ENCODE measurements at places on chromosomes 3 and 15.

DNA sequence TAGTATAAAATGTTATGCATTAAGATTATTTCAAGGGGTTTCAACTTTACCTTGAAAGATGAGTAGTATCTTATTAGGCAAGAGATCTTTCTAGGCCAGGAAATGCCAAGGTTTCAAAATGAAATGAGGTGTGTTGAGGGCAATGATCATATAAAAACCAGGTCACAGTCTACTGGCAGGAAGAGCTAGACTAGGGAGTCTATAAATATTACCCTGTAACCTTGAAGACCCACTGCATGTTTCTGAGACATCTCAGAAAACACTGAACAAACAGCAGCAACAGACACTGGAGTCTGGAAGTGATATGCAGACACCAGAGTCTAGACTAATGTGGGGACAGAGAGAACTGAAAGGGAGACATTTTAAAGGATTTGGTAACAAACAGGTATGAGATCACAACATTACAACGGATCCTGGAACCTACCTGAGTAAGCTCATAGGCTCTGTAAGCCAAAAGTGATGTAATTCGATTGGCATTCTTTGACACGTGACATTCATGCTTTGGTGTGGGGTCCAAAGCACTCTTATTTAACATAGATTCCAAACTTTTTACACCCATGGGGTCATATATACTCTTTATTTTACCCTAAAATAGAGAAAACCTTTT, 15.0 kb downstream of the TASOR start:
- DNase-seq: peak; percentile 82

DNA sequence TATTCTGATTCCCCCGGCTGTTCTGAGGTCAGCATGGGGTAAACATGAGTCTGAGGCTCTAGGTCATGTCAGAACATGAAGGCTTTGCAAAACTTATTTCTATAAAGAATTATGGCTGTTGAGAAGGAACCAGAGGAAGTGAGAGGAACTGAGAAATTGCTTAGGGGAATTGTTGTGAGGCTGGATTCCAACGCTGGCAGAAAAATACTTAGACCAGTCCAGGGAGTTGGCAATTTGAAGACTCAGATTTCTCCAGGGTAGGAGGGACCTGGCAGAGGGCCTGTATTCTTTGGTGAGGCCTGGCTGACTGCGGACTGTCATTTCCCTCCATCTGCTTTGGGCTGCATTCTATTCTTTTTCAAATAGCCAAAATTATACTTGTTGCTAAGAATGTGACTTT, 155.5 kb downstream of the PLD1 start:
- no peak for DNase-seq

GRCh38 chr3:34001022-34001421, 202.6 kb downstream of the PDCD6IP start:
- no peak for DNase-seq

DNA sequence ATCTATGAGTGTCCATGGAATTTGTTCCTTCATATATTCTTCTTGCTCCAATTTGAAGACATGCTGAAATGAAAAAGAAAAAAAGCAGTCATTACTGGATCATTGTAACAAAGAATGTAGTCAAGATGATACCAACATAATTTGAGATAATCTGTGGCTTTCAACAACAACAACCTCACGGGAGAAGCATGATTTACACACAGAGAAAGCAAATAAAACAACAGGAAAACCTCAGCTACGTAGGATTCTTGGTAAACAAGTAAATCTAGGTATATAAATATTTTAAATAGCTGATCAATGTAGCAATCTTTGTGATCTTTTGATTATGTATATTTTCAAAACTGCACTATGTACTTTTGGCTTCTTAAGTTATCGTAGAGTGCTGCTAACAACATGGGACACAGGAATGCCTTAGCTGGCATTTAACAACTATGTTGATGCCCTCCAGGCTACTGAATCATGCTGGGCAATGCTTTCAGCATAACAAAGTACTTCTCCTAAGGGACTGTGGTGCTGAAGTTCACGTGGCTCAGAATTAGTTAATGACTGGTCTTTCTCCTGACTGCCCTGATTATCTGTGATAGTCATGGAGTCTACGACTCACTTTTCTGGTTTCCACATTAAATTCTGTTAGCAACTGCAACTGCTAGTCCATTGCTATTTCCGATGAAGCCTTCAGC, 96.5 kb upstream of the MYO5C start:
- peak; percentile 95 for DNase-seq

GRCh38 chr15:99275525-99276128, 24.3 kb downstream of the LRRC28 start:
- DNase-seq: no peak

- no peak for DNase-seq
Measured at GRCh38 chr15:89772932-89773583, 3.1 kb upstream of the MESP2 start.

GRCh38 chr3:30615615-30616346, 9.4 kb downstream of the TGFBR2 start:
- DNase-seq: no peak

DNA sequence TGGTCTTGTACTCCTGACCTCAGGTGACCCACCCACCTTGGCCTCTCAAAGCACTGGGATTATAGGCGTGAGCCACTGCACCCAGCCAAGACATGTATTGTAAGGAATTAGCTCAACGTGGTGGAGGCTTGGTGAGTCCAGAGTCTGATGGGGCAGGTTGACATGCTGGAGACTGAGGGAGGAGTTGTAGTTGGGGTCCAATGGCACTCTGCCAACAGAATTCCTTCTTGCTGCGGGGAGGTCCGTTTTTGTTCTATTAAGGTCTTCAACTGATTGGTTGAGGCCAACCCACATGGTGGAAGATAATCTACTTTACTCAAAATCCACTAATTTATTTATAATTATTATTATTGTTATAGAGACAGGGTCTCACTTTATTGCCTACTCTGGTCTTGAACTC, 30.1 kb downstream of the PLA2G4D start:
- DNase-seq: no peak

DNA sequence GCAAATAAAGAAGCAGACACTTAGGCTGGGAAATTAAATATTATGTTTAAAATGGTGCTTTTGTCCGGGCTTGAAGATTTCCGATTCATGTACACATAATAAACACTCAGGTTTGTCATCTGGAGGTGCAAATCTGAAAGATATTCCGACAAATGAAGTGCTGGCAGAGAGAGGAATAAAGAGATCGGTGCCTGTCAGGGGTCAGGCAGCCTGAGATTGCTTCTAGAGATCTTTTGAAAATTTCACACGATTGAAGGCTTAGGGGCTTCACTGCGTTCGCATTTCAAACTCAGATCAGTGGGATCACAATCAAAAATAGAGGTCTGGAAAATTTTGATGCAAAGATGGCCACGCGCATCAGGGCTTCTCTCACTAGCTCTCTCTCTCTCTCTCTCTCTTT, 33.2 kb downstream of the NR2F2 start:
- DNase-seq: no peak

DNA sequence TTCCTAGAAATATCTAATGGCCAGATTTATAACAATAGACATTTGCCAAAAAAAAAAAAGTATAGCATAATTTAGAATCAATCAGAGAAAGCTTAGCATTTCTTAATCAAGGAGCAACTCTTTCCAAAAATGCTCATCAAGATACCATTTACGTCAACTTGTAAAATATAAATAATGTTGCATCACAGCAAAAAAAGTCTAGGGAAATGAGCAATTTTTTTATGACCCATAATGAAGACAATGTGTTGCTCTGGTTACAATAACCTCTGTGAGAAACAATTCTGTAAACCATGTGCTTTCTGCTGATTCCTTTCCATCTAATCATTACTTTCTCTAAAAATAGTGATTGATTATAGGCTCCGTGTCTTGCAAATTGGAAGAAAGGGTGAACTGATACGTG, 36.3 kb downstream of the KBTBD8 start:
- no peak for DNase-seq

DNA sequence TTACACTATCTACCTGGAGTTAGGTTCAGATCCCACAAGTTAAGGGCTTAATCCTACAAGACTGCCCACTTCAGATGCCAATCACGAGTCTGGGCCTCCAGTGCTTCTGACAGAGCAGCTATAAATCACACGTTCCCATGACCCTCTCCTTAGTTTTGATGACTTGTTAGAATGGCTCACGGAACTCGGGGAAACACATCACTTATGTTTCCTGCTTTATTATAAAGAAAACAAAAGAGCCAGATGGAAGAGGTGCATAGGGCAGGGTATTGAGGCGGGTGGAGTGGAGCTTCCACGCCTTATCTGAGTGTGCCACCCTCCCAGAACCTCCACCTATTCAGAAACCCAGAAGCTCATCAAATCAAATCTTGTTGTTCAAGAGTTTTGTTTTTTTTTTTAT, 170.8 kb downstream of the MOBP start:
- no peak for DNase-seq

- no peak for DNase-seq
Measured at GRCh38 chr15:50418041-50418583, 6.1 kb upstream of the USP8 start.

DNA sequence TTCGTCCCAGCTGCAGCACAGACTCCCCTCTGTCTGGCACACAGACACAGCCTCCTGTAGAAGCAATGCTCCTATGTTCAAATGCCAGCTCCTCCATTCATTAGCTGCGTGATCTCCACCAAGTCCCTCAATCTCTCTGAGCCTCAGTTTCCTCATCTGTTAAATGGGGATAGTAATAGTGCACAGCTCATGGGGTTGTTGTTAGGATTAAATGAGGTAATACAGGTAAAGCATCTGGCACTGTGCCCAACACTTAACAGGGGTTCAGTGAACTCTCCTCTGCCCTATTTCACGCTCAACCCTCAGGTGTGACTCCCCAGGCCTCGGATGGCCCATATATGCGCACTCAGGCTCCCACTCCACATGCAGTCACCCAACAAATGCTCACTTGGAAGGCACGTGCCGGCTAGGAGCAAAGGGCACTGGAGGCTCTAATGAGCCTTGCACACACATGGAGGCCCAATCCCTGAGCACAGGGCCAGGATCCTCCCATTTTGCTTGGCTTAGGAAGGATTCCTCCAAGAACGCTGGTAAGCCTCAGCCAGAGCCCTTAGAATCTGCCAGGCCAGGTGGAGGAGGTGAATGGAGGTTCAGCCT, 176.0 kb upstream of the LINGO1 start:
- DNase-seq: no peak

DNA sequence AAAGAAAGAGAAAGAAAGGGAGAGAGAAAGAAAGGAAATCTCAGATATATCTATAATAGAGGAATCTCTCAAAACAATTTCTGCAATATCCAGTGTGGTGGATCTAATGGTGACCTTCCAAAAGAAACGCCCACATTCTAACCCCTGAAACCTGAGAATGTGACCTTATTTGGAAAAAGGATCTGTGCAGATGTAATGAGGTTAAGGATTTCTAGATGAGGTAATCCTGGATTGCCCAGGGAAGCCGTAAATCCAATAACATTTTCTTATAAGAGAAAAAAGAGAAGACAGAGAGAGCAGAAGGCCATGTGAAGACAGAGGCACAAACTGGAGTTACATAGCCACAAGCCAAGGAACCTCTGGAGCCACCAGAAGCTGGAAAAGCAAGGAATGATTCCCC, 307.6 kb downstream of the ZBTB20 start:
- DNase-seq: peak; percentile 20

GRCh38 chr3:15154326-15154725, 51.7 kb upstream of the CAPN7 start:
- no peak for DNase-seq

DNA sequence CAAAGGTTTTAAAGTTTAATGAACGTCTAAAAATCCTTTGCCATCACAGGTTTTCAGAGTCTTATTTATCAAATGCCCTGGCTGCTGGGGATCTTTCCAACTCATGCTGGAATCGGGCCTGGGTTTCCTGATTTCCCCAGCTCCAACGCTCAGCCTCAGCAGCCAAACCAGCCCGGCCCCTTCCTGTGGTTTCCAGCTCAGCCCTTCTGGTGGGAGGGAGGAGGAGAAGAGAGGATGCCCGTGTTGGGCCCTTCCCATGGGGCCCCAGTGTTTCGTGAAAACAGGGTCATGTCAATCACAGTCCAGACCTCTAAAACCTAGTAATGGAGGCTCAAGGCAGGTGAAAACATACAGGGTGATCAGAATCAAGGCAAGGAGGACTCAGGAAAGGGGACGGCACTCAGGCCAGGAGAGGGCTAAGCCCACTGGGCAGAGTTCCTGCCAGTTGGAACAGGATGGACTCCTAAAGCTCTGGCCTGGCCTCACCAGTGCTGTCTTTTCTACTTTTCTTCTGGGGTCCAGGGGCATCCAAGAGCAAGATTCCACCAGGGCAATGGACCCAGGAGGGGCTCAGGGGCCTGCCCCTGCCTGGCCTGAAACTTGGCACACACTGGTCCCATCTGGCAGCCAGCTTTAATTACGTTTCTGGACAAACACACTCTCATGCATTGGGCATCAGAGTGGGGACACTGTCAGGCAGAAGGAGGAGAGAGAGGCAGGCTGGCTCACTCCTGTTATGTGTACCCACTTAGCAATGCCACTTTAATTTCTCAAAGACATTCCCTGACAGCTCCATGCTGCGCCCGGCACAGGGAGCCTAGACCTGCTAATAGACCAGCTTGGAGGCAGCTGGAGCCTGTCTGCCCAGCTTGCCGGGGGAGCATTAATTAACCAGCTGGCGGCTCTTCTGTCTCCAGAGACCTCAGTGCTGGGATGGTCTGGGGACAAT, 194.6 kb downstream of the FAM43A start:
- no peak for DNase-seq

DNA sequence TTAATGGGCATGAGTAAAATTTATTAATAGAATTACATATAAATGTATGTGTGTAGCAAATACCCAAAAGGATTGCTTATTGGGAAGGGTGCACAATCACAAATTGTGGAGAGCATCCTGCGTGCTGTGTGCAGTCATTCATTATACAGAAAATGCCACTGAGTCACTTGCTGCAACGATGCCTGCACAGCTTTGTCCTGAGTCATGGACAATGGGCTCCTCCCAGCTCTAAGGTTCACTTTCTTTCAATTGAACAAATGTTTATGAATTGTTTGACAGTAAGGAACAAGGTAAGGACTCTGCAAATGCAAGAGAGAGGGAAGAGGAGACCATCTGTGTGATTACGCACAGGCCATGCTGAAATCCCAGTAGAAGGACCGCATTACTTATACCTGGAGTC, 18.7 kb downstream of the CFAP161 start:
- DNase-seq: no peak

- DNase-seq: no peak
Measured at GRCh38 chr15:92958105-92958504, 58.0 kb downstream of the CHD2 start.

DNA sequence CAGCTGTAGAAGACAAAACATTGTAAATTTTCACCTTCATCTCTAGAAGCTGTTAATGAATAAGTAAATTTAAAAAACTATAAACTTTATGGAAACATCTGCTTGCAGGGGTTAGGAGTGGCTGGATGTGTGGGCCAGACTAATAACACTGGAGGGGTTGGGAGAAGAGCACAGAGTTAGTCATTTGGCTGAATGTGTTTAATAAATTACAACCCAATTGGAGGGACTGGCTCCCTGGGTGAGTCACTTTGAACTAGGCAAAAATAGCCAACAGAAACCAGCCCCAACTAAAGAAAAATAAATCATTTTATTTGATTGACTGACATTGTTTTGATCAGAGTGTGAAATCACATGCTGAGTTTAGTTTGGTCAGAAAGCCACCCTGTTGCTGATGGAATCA, 21.8 kb downstream of the DGKG start:
- no peak for DNase-seq

- no peak for DNase-seq
Measured at GRCh38 chr3:57810471-57811137, 54.5 kb downstream of the SLMAP start.

All from mesendoderm (in vitro differentiated cells).